Stimulated activated CD4-positive, alpha-beta T cell treated with anti-CD3 and anti-CD28 coated beads, Interleukin-4, amount 100 ng/mL, for 1 hour (primary cell): ENCODE measurements at places on chromosomes 16 and 17.

GRCh38 chr17:76478730-76479514 lies 11.5 kb downstream of the AANAT start:
- DNase-seq = no peak

DNA sequence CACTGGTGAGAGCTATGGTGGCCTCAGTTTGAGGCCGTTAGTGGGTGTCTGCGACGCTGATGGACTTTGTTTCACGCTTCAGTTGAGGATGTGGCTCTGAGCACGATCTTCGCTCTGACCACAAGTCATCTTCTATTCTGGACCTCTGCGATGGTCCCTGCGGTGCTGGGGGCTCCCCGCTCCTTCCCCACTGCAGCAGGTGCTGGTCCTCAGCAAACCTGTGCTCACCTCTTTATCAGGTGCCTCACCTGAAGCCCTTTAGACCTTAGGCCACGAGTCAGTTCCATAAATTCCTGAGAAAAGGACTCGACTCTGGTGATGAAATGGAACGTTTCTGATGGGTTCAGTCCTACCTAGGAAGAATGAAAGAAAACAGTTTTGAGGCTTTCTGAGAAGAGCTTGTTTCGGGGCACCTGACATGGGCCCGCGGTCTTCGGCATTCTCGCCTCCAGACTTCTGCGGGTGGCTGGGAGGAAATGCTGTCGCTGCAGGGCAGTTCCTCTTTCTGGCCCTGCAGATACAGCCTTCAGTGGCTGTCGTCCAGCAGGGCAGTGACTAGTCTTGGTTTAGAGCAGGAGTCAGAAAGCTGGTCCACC lies 4.7 kb downstream of the KCTD5 start:
- DNase-seq = no peak

DNA sequence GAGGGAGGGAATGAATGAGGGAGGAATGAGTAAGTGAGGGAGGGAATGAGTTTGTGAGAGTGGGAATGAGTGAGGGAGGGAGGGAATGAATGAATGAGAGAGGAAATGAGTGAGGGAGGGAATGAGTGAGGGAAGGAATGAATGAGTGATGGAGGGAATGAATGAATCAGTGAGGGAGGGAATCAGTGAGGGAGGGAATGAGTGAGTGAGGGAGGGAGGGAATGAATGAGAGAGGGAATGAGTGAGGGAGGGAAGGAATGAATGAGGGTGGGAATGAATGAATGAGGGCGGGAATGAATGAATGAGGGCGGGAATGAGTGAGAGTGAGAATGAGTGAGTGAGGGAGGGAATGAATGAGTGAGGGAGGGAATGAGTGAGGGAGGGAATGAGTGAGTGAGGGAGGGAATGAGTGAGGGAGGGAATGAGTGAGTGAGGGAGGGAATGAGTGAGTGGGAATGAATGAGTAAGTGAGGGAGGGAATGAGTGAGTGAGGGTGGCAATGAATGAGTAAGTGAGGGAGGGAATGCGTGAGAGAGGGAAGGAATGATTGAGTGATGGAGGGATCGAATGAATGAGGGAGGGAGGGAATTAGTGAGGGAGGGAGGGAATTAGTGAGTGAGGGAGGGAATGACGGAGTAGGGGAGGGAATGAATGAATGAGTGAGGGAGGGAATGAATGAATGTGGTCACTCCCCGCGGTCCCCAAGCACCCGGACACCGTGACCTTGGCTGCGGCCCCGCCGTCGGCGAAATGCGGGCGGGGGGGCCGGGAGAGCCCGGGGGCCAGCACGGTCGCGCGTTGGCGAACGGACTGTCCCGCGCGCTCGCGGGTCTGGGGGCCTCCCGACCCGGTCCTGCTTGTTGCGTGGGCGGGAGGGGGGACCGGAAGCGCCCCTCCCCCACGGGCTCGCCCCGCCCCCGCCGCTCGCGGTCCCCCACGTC lies 1.1 kb upstream of the UBE2I start:
- DNase-seq = no peak

DNA sequence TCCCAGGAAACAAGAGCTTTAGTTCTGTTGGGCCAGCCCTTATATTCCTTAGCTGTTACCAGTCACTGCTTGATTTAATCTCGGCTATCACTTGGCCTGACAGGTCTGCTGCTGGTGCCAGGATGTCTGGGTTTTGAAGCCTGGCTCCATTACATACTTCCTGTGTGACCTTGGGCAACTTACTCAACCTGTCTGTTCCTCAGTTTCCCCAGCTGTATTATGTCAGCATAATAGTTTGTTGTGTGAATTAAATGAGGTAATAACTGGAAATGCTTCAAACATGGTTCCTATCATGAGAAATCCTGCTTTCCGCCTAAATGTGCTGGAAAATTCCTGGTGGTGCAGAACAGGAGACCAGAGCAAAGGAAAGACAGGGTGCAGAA lies 50.6 kb upstream of the STH start:
- no peak for DNase-seq

DNA sequence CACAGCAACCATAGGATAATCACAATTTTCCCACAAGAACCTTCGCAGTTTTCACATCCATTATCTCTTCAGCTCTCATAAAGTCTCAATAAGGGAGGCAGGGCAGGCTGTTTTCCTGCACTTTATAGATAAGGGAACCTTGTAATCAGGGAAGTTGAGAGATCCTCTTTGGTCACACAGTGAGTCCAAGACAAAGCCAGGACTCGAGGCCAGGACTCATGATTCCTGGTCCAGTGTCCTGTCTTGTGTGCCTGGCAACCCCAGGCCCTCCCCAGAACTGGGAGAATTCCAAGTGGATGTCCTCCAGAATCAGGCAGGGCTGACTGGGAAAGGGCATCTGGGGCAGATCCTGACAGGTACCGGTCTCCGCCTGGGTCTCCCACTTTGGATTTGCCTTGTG lies 23.1 kb upstream of the PHF12 start:
- no peak for DNase-seq
